Activated naive CD4-positive, alpha-beta T cell (primary cell): ENCODE measurements at places on chromosomes 7 and 10.

GRCh38 chr7:10803720-10804119 is 170.0 kb upstream of the PHF14 start:
- DNase-seq = no peak

DNA sequence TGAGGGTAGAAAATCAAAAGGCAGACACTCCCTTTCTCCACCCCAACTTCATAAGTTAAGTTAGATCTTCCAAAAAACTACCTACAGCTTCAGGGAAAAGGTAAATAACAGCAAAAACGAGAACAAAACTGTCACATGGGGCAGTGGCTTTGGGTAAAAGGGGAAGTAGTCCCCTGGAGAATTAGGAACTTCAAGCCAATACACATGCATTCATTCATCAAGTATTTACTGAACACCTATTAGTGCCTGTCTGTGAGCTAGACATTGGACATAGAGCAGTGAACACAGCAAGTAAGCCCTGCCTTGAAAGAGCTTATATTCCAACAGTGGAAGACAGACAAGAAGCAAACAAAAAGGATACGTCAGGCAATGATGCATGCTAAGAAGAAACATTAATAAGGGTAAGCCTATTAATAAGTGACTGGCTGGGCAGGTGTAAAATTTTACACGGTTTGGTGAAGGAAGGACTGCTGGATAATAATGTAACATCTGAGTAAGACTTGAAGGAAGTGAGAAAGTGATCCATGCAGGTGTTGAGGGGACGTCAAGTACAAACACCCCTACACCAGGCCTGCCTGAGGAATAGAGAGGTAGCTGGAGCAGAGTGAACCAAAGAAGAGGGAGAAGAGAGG is 69.6 kb upstream of the RAPGEF5 start:
- no peak for DNase-seq

DNA sequence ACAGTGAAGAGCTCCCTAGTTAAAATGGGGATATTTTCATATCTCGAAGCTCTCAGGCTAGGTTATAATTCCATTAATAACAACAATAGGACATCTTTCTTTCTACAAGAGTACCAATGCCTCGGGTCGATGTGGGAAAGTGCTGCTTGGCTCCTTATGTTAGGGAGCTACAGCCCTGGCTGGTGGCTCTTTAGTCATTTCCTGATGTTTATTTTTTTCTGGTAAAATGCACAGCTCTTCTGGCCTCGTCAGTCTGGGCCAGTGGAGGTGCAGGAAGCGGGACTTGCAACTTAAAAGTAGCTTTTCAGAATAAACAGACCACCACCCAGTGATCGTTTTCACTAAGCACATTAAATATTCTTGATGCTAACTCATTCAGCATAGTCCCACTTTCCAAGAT is 58.3 kb downstream of the MKX start:
- no peak for DNase-seq

DNA sequence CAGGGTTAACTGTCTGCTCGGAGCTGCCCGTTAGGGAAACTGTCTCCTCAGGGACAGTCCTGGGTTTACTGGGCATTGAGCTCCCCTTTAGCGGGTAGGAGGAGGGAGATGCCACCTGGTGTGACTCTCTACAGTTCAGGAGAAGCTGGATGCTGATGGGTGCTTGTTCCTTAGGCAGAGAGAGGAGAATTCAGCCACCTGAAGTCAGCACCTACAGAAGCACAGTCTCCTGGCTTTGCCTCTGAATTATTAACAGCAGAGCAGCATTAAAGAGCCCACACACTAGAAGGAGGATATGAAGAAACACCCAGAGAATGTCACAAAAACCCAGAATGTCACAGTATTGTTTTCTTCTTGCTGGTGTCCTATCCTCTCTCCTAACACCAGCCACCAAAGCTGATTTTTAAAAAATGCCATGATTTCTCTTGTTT is 696 bp downstream of the GIMAP4 start:
- DNase-seq = no peak

DNA sequence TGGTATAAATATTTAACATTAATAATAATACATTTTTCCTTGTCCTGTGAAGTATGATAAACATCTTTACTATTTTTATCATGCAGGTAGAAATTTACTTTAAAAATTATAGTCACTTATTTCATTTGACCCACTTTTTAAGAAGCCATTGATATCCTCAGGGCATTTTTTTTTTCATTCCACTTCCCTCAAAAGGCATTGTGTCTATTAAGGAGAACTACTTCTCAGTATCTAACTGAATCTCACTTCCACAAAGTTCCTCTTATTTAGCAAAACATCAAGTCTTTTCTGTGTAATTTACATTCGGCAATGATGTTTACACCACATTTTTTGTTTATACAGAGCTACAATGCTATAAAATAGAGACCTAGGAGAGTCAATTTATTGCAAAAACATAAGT is 388.2 kb upstream of the AKR1E2 start:
- DNase-seq = no peak

- no peak for DNase-seq
These were observed 598.7 kb downstream of the GRID1 start for GRCh38 chr10:85767891-85768290.

GRCh38 chr10:110408203-110408871 is 89.4 kb upstream of the DUSP5 start:
- DNase-seq = no peak

- DNase-seq = no peak
These were observed 425.7 kb upstream of the NFE2L3 start for GRCh38 chr7:25726170-25726780.

DNA sequence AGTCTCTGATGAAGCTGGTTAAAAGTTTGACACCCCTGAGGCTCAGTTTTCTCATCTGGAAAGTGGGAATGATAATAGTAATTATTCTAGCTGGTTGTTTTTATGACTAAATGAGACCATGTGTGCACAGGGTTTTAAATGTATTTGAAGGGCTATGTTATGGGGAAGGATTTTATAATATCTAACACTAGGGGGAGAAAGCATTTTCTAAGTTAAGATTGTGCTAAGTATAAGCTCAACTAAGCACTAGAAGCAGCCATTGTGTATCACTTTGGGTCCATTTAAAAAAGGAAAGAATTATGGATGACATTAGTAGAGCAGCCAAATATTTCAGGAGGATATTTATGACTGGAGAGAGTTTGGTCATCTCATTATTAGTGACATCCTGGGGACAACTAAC is 49.5 kb upstream of the CREB5 start:
- DNase-seq = no peak

GRCh38 chr7:101924171-101924570 is 106.7 kb downstream of the CUX1 start:
- no peak for DNase-seq

GRCh38 chr10:43083764-43084163 is 6.9 kb downstream of the RET start:
- no peak for DNase-seq

DNA sequence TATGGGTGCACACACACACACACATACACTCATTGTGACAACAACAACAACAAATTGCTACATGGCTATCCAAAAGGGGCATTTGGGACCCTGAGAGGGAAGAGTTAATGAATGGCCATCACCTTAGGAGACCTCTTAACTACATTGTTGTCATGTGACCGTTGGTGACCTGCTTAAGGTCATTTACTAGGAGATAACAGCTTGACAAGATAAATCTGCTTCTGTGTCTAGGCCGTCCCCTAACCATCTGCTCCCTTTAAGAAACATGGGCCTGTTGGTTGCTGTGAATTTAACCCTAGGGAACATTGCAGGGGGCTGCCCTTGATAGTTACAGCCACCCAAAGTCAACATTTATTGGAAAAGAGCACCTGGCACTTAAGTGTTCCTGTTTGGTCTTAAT is 29.7 kb downstream of the C1QL3 start:
- DNase-seq = no peak

DNA sequence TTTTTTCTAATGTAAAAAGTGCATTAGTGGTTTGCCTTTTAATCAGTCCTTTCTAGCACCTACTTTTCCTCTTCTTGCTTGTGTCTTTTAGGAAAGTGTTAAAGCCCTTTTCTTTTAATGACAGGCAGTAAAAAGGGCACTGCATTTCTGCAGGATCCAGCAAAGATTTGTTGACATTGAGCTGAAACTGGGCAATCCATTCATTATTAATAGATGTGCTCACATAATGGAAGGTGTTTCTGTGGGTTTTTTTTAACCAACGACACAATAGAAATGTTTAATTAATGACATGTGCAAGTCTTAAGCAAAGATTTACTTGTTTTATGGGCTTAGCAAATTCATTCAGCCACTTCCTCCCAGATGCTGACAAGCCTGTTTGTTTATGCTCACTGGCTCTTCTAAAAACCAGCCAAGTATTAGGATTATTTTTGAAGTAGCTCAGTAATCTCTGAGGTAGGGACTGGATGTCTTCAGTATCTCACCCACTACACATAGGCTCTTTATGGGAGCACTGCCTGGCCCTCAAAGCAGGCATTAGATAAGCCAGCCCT is 1201.1 kb downstream of the SORCS1 start:
- DNase-seq = no peak

DNA sequence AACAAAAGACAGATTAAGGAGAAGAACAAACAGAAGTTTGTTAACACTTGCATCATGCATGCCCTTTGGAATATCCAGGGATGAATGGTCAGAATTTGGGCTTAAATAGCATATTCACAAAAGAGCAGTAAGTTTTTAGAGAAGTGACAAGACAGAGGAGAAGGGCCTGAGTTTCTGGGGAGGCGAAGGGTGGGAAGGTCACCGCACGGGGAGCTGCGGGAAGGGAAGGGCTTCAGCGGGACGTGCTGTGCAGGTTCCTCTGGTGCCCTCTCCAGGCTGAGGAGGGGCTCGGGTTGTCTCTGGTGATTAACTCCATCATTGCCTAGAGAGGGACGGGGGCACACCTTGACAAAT is 10.4 kb upstream of the ZNF22 start:
- no peak for DNase-seq

DNA sequence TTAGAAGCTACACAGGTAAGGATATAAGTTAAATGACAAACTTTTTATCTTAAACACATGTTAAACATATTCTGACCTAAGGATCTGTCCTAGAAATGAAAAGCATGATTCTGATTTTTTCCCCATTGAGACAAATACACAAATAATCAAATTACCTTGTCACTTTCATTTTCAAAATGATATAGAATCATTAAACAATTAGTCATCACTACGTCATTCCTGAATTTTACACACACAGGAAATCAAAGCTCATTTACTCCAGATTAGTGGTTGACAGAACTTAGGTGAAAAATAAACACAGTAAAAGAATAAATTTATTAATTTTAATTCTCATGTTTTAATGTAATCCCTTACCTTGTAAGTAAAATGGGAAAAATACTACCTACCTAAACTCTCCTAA is 89.0 kb downstream of the AASS start:
- no peak for DNase-seq

DNA sequence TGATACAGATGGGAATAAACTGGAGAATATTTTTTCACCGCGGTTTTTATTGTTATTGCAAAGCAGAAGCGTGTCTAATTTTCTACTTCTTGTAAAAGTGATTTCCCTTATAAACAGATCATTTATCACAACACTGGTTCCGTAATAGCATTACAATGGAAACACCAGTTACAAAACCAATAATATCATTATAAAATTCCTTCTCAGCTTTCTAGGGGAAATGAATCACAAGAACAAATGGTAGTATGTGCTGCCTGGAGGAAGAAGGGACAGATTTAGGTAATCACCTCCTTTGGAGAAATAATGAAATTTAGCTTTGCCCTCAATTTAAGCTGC is 2.4 kb upstream of the CCDC6 start:
- no peak for DNase-seq

DNA sequence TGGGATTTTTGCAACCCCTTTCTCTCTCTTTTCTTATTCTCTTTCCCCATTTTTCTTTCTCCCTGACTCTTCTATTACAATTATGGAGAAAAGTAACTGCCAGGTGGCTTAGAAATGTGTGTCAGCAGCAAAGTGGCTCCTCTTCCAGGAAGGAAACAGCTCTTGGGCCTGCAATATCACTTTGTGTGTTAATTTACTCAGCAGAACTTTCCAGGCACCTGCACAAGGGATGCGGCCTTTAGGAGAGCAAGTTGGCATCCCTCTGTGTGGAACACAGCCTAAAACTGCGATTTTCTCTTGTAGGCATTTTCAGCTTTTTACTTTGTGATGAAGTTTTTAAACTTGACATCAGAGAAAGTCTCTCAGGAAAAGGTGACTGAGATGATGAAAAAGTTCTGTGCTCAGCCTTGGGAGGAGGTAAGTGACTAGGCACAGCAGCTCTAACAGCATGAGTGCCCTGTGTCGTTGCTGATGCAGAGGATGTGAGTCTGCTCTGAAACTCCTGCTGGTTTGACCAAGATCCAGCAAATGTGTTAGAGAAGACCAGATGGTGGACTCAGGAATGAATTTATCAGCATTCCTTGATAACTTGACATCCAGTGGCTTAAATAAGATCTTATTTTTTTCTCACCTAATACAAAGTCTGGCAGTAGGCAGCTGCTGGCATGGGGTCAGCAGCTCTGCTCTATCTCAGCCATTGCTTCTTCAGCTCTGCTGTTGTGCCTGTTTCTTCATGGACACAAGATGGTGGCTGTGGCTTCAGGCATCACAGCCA is 47.4 kb upstream of the CC2D2B start:
- no peak for DNase-seq

GRCh38 chr10:98106531-98106930 is 27.9 kb upstream of the R3HCC1L start:
- DNase-seq = no peak
